ENCODE measurements at places on chromosomes 4 and X.

GRCh38 chrX:48919947-48920717 lies 1.3 kb upstream of the PIM2 start:
- DNase-seq, result no peak

DNA sequence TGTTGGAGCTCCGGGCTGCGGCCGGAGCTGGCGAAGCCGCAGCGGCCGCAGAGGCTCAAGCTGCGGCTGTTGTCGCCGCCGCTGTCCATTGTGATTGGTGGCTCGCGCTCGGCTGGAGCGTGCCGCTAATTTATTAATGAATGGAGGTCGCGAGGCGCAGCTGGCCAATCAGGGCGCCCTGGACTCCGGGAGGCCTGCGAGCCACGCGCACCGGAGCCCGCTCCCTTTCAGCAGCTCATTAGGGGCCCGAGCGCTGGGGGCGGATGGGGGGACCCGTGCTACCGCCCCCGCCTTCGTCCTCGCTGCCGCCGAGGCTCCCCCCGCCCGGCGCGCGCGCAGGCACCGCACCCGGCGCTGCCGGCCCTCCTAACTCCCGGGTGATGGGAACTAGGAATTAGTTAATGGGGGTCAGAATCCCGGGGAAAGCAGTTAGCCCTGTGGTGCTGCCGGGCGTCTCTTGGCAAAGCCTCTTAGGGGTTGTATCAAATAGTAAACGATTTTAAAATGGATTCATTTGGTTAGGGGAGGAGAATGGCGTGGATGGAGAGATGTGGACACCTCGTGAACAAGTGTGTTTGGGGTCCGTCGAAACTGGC lies 589 bp upstream of the NEUROG2 start:
- DNase-seq, result no peak

GRCh38 chrX:35919536-35920309 lies at the start of gene CFAP47:
Gene CFAP47 (plus strand): TSS chrX:35919734. CDS start chrX:35919800, 66 bp downstream.
- no peak for DNase-seq

- DNase-seq, result no peak
Measured at GRCh38 chr4:152083338-152083737, 322.5 kb upstream of the GATB start.

DNA sequence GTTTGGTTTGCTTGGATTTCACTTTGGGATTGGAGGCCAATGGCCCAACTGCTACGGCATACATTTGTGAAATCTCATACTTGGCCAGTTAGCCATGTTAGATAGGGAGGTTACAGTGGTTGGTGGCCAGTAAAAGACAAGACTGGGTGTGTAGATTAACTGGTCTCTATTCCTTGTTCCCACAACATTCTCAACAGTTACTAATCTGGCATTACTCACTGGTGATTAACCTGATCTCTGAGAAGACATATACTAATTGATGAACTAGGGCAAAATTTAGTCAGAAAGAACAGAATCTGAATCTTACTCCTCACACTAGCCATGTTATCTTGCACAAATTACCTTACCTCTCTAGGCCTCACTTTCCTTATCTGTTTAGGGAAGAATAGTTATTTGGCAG lies 33.4 kb downstream of the GATB start:
- DNase-seq, result no peak

- no peak for DNase-seq
Measured at GRCh38 chrX:115362334-115363095, 73.0 kb downstream of the LUZP4 start.

- DNase-seq, result no peak
Measured at GRCh38 chr4:86141161-86141560, 218.7 kb downstream of the MAPK10 start.

GRCh38 chrX:100363896-100364295 lies 46.2 kb downstream of the PCDH19 start:
- no peak for DNase-seq

GRCh38 chrX:9352243-9352642 lies 112.6 kb upstream of the TBL1X start:
- no peak for DNase-seq

DNA sequence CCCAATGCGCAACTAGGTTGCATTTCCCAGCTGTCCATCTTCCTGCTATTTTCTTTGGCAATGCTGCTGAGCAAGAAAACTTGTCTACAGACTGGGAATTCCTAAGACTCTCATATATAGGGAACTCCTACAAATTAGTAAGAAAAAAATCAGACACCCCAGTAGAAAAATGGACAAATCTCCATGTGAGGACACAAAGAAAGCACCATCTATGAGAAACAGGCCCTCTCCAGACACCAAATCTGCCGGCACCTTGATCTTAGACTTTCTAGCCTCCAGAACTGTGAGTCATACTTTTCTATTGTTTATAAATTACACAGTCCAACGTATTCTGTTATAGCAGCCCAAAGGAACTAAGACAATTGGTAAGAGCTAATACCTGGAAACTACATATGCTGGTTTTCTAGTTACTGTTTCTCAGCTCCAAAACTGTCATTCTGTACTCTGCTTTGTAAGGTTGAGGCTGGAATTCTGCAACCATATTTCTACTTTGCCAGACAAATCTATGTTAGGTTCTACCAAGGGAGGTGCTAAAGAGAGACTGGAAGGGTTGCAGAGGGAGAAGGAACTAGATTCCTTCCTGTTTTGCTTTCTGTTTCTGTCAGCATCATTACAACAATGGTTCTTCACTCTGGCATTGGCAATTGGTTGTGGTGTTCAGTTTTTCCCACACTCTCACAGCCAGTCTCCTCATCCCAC lies 35.7 kb upstream of the FAM241A start:
- DNase-seq, result no peak

- DNase-seq, result no peak
Measured at GRCh38 chrX:133594156-133594555, 178.9 kb upstream of the GPC4 start.

- no peak for DNase-seq
Measured at GRCh38 chrX:55523356-55523755, 33.7 kb upstream of the USP51 start.

DNA sequence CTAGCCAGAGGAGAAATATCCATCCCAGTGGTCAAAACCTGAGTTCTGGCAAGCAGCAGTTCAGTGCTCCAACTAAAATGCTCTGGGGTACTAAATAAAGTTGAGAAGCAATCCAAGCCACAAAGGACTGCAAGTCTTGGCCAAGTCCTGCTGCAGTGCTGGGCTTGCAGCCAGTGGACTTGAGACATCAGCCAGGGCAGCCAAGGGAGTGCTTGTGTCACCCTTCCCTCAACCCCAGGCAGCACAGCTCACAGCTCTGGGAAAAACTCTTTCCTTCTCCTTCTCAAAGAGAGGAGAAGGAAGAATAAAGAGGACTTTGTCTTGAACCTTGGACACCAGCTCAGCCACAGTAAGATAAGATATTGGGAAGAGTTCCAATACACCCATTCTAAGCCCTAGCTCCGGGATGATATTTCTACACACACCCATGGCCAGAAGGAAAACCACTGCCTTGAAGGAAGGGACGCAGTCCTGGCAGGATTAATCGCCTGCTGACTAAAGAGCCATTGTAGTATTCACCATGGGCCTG lies 99.8 kb downstream of the PTCHD1 start:
- no peak for DNase-seq

DNA sequence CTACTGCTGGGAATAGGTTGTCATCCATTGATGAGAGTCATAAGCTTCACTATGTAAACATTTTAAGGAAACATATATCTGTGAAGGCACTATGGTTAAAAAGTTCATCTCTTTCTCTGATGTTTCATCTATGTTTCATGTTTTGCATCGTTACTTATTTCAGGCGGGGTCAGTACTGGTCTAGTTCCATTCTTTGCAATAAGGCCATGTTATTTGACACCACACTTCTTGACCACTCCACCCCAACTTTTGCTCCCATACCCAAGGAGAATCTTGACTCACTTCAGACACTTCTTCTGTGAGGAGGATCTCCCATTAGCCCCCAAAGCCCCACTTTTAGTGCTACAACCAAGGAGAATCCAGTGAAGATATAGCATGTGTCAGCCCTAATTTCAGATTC lies 119.4 kb downstream of the GRIA3 start:
- DNase-seq, result no peak

GRCh38 chrX:38327775-38328081 lies 419 bp upstream of the RPGR start:
- DNase-seq, result no peak

GRCh38 chr4:168540503-168541265 lies 43.8 kb downstream of the PALLD start:
- DNase-seq, result no peak

- DNase-seq, result no peak
Measured at GRCh38 chrX:112941209-112941837, 100.7 kb upstream of the AMOT start.

DNA sequence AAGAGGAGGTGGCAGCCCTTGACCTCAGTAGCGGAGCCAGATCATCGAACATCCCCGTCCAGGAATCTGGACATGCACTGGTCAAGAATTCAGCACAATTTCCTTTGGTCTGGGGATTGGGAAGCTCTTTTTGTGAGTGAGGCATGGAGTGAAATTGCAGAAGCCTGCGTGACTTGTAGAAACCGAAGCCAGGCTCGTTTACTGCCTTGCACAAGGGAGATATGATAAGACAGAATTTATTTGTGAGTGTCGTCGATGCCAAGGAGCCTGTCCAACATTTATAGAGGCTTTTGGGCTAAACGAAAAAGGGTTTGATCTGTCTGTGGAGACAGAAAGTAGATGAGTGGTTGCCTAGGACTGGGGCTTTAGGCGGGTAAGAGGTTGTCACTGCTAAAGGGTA lies 50.6 kb downstream of the TBL1X start:
- no peak for DNase-seq

GRCh38 chr4:125808570-125808969 lies 493.8 kb downstream of the FAT4 start:
- no peak for DNase-seq

GRCh38 chrX:46953597-46953996 lies 41.4 kb downstream of the JADE3 start:
- no peak for DNase-seq
